Peyer's patch (tissue), 4 donors: ENCODE measurements at places on chromosomes 12 and 14. TPM values are rescaled to one million over a fixed set of nuclear protein-coding genes. Genes with fewer than 3 reads are reported as not detected.

EML1 gene
- 15.4 TPM for total RNA-seq

TCL1A gene
- not detected for total RNA-seq

PLEKHG3 gene
- total RNA-seq = 45.5 TPM

CEP83 gene
- 15.3 TPM for total RNA-seq

P2RX7 gene
- total RNA-seq = not detected

HAL gene
- total RNA-seq = 8.1 TPM

TUBA1B gene
- total RNA-seq = 154 TPM

SLC25A47 gene
- total RNA-seq = 1.2 TPM

NFATC4 gene
- total RNA-seq = 6.5 TPM

CELA1 gene
- not detected for total RNA-seq

IKZF4 gene
- total RNA-seq = 7.4 TPM

- DNase-seq = no peak
- no peaks in the 10 kb centered on the region for H3K27me3 ChIP-seq
- H3K36me3 ChIP-seq = no peaks in the 10 kb centered on the region
These were observed 49.8 kb downstream of the CCDC85C start for GRCh38 chr14:99554184-99554583.

DNA sequence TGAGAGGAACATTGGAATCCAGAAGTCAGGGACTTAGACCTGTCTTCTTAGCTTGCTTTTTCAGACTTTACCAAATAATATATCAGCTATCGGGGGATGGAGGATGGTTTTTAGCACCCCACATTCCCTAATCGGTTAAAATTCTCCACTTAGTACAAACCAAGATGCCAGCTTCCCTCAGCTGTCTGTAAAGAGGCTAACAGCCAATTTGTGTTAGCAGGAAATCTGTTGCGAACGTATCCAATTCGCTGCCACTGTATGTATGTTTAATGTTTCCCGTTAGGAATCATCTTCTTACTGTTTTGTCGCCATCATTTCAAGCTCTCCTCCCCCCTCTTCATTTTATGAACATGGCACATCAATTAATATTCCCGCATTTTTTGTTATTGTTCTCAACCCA, 289.0 kb downstream of the BCL11B start:
- H3K27me3 ChIP-seq = no peaks in the 10 kb centered on the region
- no peaks in the 10 kb centered on the region for H3K4me1 ChIP-seq
- no peak overlapping the region for H3K4me3 ChIP-seq
- DNase-seq = no peak
- no peak overlapping the region for H3K27ac ChIP-seq
- no peaks in the 10 kb centered on the region for H3K36me3 ChIP-seq

DNA sequence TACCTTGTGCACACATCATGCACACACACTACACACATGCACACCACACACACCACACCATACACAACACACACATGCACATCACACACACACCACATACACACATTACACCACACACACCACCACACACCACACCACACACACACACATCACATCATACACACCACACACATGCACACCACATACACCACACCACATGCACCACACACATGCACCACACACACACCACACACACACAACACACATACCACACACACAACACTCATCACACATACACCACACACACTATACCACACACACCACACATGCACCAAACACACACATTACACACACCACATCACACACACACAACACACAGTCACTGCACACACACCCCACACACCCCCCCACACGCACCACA, 38.1 kb downstream of the SDR9C7 start:
- no peaks in the 10 kb centered on the region for H3K4me1 ChIP-seq
- no peak for DNase-seq
- no peaks in the 10 kb centered on the region for H3K27me3 ChIP-seq
- no peak overlapping the region for H3K27ac ChIP-seq
- H3K4me3 ChIP-seq = no peak overlapping the region
- no peaks in the 10 kb centered on the region for H3K36me3 ChIP-seq

DNA sequence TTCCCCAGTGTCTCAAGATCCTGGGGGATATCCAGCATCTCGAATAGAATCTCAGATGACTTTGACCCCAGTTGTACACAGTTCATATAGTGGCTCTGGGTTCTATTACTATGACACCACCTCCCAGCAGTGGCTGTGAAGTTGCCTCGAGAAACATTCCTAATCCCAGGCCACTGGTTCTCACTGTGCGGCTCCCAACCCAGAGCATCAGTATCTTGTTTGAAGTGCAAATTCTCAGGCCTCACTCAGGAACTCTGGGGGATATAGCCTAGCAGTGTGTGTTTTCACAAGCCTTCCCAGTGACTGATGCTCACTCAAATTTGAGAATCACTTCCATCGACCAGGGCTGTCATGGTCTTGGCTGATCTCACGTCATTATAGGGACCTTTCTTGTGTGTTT, 69.3 kb upstream of the IGF1 start:
- no peaks in the 10 kb centered on the region for H3K27me3 ChIP-seq
- H3K4me3 ChIP-seq = no peak overlapping the region
- no peak overlapping the region for H3K27ac ChIP-seq
- no peak for DNase-seq
- H3K36me3 ChIP-seq = no peaks in the 10 kb centered on the region

- no peak overlapping the region for H3K4me3 ChIP-seq
- no peaks in the 10 kb centered on the region for H3K27me3 ChIP-seq
- no peaks in the 10 kb centered on the region for H3K36me3 ChIP-seq
These were observed 13.3 kb upstream of the NYNRIN start for GRCh38 chr14:24385524-24385923.

DNA sequence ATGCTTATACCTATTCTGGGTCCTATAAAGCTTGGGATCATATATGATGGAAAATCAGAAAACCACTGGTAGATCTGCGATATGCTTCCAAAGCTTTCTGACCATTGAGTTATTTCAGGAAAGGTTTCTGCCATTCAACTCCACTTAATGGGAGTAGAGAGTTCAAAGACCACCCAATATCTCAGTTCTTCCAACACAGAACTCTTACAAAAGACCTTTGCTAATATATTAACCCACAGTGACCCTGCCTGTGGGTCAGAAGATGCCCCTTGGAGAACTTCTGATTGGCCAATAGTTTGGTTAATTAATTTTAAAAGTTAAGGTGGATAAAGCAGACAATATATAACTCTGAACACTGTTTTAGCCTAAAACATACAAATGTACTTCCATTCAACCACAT, 213.0 kb downstream of the IPO8 start:
- no peaks in the 10 kb centered on the region for H3K4me1 ChIP-seq
- H3K27ac ChIP-seq = no peak overlapping the region
- H3K4me3 ChIP-seq = no peak overlapping the region

- peaks cover 10% of the 10 kb centered on the region for H3K4me1 ChIP-seq
- no peaks in the 10 kb centered on the region for H3K27me3 ChIP-seq
- no peak for DNase-seq
- H3K4me3 ChIP-seq = no peak overlapping the region
- H3K36me3 ChIP-seq = no peaks in the 10 kb centered on the region
- H3K27ac ChIP-seq = no peak overlapping the region
These were observed 14.0 kb upstream of the LYZ start for GRCh38 chr12:69334158-69334557.

GRCh38 chr12:13777374-13777773, 204.0 kb downstream of the GRIN2B start:
- DNase-seq = no peak
- H3K4me3 ChIP-seq = no peak overlapping the region
- H3K36me3 ChIP-seq = no peaks in the 10 kb centered on the region
- H3K4me1 ChIP-seq = no peaks in the 10 kb centered on the region
- no peak overlapping the region for H3K27ac ChIP-seq

DNA sequence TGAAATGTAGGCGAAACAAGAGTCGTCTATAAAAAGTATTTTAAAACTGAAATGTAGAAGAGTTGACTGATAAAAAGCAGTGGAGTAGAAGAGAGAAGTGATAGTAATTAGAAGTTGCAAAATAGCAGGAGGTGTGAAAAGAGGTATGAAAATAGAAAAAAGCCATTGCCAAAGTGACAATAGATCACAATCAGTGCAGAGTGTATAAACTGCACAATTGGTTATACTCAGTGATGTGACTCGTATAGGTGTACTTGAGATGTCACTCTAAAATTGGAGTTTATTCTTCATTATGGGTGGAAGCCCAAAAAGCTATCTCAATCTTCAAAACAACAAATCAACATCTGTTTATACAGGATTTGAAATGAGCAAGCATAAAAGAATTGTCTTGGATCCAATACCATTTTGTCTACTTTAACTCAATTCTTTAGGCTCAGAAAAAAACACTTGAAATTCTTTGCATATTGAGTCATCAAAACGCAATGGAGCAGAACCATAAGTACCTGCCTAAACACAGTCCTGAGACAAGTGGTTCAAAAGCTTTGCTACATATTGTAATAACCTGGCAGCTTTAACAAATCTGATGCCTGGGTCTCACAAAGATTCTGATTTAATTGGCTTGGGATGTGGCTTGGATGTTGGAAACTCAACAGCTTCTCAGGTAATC, 8.8 kb downstream of the IKBIP start:
- H3K4me1 ChIP-seq = no peaks in the 10 kb centered on the region
- H3K4me3 ChIP-seq = no peak overlapping the region
- H3K36me3 ChIP-seq = no peaks in the 10 kb centered on the region
- DNase-seq = no peak

DNA sequence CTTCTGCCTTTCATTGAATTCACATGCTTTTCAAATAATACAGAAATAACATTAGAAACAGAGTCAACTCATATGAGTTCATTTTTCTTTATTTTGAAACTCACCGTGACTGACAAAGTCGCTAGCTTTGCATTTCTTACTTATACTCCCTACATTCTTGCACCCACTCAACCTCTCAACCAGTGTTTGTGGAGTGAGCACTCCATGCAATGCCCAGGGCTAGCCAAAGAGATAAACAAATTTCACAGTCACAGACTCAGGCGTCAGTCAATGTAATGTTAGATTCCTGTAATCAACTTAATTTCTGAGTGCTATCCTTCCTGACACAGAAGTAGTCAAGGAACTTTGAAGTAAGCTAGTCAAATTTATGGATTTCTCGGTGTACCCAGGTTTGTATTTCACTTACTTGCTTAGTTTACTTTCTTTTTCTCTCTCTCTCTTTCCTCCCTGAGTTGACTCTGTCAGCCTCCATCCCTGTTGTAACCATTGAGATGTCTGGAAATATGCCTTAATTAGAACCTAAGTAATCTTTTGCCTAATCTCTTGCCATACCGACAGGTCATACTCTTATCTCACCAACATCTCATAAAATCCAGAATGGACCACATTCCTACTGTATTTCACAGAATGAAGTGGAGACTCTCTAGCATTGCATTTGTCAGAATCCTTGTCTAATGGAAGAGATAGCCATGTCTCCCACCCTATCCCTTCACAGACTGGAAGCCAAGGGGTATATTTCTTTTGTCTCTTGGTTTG, 413.0 kb downstream of the AEBP2 start:
- H3K4me1 ChIP-seq = no peaks in the 10 kb centered on the region
- H3K27ac ChIP-seq = no peak overlapping the region
- H3K4me3 ChIP-seq = no peak overlapping the region
- no peaks in the 10 kb centered on the region for H3K36me3 ChIP-seq
- H3K27me3 ChIP-seq = no peaks in the 10 kb centered on the region

DNA sequence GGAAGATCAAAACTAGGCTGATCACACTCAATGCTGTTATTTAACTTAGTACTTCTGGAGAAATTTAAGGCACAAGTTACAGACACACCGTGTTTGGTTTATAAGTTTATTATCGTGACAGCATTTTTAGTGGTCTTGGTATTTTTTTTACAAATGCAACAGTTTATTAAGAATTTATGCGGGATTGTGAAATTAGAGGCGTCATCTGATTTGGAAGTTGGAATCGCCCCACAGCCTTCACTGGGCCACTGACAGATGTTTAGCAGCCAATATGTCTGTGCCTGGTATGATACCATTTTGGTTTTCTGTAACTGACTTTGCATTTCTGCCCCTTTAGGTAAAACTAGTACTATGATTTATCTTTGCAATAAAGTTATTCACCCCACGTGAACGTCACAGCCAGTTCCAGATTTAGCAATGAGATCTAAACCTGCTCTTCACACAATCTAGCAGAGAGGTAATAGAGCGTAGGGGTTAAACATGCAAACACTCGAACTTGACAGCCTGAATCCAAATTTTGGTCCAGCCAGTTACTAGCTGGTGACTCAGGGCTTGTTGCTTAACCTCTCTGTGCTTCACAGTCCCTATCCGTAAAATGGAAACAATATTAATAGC, 73.2 kb upstream of the SSTR1 start:
- no peak overlapping the region for H3K4me3 ChIP-seq
- no peak overlapping the region for H3K27ac ChIP-seq
- no peaks in the 10 kb centered on the region for H3K36me3 ChIP-seq
- no peaks in the 10 kb centered on the region for H3K4me1 ChIP-seq
- no peaks in the 10 kb centered on the region for H3K27me3 ChIP-seq

DNA sequence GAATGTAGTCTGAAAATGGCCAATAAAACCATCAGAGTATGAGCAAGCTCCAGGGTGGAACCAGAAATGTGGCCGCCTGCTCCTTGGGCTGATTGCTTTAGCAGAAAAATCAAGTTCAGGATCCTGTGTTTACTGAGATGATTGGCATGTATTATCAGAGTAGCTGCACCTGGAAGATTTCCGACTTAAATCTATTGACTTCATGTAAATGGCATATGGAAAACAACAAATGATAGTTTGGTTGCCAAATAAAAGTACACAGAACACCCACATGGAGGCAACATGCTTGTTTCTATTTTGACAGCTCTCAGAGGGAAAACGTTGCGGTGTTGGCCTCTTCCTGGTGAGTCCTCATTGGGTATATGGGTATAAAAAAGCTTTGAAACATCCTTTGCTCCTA, 31.3 kb downstream of the SOCS2 start:
- H3K4me1 ChIP-seq = no peaks in the 10 kb centered on the region
- no peak overlapping the region for H3K4me3 ChIP-seq
- H3K27ac ChIP-seq = no peak overlapping the region
- no peaks in the 10 kb centered on the region for H3K27me3 ChIP-seq
- no peaks in the 10 kb centered on the region for H3K36me3 ChIP-seq

GRCh38 chr14:104278214-104278534, 139.8 kb downstream of the KIF26A start:
- H3K36me3 ChIP-seq = no peaks in the 10 kb centered on the region
- H3K4me1 ChIP-seq = no peaks in the 10 kb centered on the region
- H3K27me3 ChIP-seq = no peaks in the 10 kb centered on the region
- no peak for DNase-seq
- no peak overlapping the region for H3K27ac ChIP-seq

DNA sequence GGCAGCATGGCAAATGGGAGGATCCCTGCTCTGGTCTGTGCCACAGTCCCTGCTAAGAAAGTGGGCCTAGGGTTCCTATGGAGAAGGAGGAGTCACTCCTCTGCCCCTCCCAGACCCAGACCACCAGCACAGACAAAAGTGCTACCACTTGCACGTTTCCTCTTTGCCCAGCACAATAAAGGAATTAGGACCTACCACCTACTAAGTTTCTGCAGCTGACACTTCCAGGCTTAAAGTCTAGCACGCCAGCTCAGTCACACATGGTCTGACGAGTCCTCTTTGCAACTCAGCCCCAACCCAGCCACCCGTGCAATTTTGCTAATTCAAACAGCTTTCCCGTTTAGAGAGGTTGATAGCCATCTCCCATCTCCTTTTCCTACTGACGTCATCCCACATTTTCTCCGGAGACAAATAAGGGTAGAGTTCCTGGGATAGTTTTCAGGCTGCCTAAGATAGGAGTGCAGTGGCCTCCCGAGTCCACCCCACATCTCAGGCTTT, 66.2 kb upstream of the PTGR2 start:
- peak; percentile 70 for DNase-seq
- H3K27ac ChIP-seq = peak overlapping the region; percentile 99
- H3K36me3 ChIP-seq = no peaks in the 10 kb centered on the region
- peaks cover 8% of the 10 kb centered on the region for H3K4me1 ChIP-seq
- no peaks in the 10 kb centered on the region for H3K27me3 ChIP-seq

- H3K4me3 ChIP-seq = no peak overlapping the region
- H3K36me3 ChIP-seq = no peaks in the 10 kb centered on the region
- no peaks in the 10 kb centered on the region for H3K27me3 ChIP-seq
- H3K4me1 ChIP-seq = no peaks in the 10 kb centered on the region
These were observed 7.7 kb upstream of the AMN1 start for GRCh38 chr12:31736472-31736871.
